CD4-positive, alpha-beta T cell treated with Interleukin-10 for 1 hour (primary cell): ENCODE measurements at places on chromosomes 4 and X.

DNA sequence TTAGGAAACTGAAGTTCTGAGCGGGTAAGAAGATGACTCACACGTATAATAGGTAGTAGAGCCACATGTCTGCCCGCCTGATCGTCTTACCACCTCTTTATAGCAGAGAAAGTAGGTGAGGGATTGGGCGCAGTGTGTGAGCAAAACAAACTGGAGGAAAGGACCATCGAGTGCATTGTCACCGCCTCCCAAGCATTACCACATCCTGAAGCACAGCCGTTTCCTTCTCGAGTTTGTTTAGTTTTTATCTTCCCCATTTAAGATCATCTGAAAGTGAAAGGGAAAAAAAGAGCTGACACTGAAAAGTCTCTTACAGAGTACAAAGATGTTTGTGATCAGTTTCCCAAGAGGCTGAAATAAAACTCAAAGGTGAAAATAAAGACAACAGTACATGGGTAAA lies 14.8 kb downstream of the PDK3 start:
- DNase-seq: peak; percentile 88

GRCh38 chr4:66169341-66169740 lies 499.1 kb upstream of the EPHA5 start:
- no peak for DNase-seq

GRCh38 chr4:23956601-23957364 lies 66.9 kb upstream of the PPARGC1A start:
- DNase-seq: no peak

- peak; percentile 69 for DNase-seq
Measured at GRCh38 chrX:123884809-123885408, 25.1 kb downstream of the XIAP start.

DNA sequence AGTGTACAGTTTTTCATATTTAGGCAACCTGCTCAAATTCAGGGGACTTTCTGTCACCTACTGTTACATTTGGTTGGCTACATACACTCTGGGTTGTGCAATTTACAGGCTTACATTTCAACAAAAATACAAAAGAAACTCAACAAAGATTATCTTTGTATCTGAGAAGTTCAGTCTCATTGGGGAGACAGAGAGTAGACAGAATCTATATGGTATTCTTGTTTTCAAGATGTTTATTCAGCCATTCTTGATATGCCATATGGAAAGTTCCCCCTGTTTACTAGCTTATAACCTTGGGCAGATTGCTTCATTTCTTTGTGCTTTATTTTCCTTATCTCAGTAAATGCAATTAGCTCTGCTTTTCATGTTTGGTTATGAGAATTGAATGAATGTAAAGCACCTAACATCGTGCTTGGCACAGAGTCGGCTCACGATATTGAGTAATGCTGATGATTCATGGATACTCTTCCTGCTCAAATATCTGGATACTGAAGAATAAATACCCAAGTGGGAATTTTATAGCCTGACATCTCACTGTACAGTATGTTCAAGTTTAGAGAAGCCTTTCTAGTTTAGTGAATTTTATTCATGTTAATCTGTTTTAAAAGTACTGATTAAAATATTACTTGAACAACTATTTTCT lies 96.5 kb upstream of the PACRGL start:
- DNase-seq: no peak

DNA sequence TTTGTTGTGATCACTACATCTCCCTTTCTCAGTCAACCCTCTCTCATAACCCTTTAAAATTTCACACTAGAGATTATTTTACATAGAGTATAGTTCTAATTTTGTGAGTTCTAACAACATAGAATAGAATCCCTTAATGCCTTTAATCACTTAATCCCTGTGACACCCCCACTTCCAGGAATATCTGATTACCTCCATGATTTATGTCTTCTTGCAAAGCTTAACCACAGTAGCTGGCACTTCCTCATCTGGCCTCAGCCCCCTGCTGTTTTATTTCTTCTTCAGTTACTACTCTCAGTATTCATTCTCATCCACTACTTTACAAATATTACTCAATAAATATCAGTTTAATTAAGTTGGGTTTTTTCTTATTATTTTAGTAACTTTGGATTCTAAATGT lies 340.9 kb downstream of the CENPC start:
- no peak for DNase-seq

DNA sequence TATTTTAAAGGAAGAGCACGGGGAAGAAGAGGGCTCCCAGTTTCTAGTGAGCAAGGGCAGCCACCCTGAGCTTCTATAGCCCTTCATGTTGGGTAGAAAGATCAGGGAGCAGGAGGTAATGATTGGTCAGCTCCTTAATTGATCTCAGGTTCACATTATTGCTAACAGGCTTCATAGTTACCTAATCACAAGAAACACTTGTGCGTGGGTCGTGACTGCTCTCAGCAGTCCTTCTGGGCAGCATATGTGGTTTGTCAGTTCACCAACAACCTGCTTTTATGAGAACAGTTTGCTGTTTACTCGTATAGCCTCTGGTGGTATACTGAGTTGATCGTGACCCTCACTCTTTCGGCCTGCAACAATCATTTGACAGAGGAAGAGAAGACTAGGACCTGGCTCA lies 4.7 kb upstream of the DOK7 start:
- DNase-seq: no peak

DNA sequence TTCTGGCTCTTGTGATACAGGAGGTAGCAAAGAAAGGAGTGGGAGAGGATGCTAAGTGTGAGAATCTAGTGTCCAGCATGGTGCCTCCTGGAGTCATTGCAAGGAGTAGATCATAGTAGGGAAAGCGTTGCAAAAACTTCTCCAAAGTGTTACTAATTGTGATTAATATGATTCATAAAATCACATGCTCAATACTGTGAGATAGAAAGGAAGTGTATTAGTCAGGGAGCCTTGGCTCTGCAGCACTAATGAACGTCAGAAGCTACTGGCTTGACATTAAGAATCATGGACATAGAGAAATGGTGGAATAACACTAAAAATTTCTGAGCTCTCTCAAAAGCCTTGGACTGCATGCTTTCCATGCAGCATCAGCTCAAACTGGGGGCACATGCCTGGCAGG lies 299.1 kb downstream of the EVC2 start:
- DNase-seq: no peak

DNA sequence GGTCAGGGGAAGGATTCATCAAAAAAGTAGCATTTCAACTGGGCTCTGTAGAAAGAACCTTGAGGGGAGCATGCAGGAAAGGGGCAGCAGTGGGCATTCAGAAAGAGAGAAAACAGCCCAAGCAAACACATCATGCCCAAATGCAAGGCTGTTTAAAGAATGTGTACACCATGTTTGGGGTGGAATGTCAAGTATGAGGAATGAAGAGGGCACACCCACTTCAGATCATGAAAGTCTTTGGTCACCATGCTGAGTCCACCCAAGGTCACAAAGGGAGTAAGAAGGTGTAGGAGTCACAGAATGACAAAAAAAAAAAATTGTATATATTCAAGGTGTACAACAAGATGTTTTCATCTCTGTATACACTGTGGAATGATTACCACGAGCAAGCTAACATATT lies 9.4 kb downstream of the S100G start:
- DNase-seq: no peak

- no peak for DNase-seq
Measured at GRCh38 chr4:188387179-188387791, 248.0 kb downstream of the TRIML1 start.

GRCh38 chr4:47084111-47084510 lies 52.7 kb downstream of the GABRB1 start:
- no peak for DNase-seq

GRCh38 chrX:23662187-23662586 lies 5.1 kb upstream of the PRDX4 start:
- DNase-seq: peak; percentile 48

GRCh38 chr4:123363729-123364128 lies 32.9 kb upstream of the SPRY1 start:
- DNase-seq: no peak

DNA sequence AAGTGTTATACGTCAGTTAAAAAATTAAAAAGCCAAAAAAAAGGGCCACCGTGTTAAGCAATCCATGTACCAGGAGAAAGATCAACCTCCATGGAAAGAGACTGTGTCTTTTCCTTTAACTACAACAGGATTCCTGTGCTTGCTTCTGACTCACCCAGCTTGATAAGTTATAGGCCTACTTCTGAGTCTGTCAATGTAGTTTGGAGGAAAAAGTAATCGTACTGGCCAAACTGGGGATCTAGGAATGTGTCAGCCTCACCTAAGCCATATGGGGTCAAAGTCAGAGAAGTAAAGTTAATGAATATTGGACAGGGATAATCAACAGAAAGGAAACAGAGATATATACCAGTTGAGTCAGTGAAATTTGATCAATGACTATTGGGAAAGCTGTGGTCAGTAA lies 470.8 kb upstream of the SLIT2 start:
- no peak for DNase-seq

DNA sequence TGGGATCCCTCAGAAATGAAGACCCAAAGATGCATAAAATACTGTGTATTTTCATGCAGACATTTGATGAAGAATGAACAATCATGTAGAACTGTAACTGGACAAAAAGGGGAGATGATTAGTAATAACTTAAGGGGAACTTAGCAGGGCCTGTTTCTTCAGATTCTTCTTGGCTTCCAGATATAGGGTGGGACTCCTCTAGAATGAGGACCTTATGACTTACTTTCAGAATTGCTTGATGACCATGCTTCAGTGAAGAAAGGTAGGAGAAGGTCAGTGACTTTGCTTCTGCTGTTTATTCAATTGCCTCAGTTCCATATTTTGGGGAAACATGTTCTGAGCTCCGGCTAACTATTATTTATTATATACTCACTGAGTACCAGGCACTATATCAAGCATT lies 580.8 kb downstream of the CENPC start:
- DNase-seq: no peak

- DNase-seq: no peak
Measured at GRCh38 chr4:41715155-41715554, 33.4 kb downstream of the PHOX2B start.

DNA sequence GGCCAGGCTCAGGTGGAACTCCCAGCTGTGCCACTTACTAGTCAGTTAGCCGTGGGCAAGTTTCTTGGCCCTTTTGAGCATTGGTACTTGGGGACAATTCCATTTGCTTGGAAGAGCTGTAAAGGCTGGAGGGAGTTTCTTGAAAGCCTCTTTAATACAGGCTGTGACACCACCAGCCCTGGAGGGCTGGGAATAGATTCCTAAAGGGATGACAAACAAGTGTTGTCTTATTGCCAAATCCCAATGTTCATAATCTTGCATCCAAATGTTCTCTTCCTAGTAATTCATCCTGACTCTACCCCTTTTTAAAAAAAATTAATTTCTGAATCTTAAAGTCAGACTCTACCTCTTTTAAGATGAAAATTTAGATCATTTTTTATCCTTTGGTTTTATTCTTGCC lies 14.6 kb upstream of the MED28 start:
- DNase-seq: no peak

DNA sequence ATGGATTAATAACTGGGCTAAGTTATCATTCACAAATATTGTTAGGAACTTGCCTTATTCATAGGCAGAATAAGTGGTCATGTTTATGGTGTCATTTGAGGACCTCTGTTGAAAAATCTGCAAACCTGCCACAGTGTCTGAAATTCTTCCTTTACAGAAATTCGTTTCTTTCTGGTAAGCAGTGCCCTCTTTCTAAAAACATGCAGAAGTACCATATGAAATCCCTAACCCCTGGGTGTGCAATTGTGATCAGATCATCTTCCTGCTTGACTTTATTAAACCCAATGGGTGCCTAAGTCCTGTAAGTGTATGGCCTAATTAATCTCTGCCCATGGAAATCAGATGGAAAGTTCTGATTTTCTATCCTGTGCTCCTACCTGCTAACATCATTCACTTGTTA lies 4.4 kb upstream of the HTATSF1 start:
- DNase-seq: no peak

DNA sequence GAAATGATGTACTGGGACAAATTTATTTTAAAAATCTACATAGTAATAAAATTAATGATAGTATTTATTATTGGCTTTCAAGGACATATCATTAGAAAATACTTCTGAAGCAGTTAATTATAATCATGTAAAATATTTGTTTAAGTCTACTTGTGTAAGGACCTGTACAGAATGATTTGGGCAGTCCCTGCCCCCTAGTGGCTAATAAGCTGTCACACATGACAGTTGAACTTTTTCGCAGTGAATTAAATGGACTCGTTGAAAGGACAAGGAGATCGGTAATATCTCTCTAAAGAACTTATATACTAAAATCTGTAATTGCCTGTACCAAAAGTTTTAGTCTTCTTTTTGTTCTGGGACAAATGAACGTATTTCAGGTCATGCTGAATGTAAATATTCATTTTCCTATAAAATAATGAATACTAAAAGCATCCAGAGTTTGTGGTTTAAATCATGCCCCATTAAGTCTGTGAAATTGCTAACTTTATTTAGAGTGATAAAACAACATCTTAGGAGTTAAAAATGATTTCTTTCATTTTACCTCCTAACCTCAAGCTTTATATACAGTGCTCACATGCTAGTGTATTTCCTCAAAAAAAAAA lies 13.6 kb downstream of the EXOC1 start:
- DNase-seq: peak; percentile 70

DNA sequence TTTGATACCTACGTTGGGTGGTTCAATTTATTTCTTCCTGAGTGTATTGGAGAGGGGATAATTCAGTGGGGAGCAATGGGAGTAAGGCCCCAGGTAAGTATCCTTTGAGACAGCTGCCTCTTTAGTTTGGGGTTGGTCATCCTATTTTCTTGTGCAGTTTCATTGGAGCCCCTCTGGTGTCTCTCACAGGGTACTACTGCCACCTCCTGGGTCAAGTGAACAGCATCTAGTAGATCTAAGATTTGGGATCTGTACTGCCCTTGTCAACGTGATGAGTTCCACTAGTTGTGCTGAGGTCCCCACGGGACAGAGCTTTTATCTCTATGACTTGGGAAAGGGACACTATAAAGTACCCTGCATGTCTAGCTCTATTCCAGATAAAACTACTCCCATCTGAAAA lies 80.6 kb downstream of the PBDC1 start:
- peak; percentile 56 for DNase-seq

DNA sequence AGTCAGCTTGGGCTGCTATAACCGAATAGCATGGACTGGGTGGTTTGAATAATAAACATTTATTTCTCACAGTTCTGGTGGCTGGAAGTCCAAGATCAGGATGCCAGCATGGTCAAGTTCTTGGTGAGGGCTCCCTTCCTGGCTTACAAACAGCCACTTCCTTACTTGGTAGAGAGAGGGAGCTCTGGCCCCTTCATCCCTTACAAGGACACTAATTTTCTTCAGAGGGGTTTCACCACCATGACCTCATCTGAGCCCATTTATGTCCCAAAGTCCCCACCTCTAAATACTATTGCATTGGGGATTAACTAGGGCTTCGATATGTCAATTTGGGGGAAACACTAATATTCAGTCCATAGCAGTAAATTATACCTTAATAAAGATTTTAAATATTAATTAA lies 61.8 kb downstream of the CLNK start:
- DNase-seq: no peak

DNA sequence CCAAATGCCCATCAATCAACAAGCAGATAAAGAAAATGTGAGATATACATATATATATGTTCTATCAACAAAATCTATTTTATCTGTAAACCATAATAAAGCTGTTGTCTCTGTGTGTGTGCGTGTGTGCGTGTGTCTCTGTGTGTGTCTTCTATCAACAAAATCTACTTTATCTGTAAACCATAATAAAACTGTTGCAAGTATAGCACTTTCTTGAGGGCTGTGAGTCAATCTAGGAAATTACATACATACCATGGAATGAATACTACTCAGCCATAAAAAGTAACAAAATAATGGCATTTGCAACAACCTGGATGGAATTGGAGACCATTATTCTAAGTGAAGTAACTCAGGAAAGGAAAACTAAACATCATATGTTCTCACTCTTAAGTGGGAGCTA lies 12.5 kb upstream of the PLK4 start:
- DNase-seq: no peak

- DNase-seq: no peak
Measured at GRCh38 chr4:85610450-85610849, 135.5 kb downstream of the ARHGAP24 start.

- no peak for DNase-seq
Measured at GRCh38 chrX:70231666-70232065, 2.8 kb upstream of the AWAT1 start.
